ENCODE measurements at places on chromosomes 6 and 20.

DNA sequence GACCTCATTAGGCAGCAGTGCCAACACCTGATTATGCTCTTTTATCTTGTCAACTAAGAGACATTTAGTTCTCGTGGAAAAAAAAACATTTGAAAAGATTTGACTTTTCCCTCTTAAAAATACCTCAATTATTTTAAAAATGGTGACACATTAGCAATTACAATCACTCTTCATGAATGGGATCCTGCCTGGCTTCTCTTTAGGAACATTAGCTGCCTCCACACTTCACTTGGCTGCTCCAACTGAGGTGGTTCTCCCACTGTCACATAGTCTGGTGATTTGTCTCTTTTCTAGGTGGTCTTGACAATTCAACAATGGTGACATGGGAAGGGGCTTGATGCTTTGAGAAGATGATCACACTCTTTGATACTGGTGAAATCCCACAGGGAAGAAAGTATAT, 26.2 kb upstream of the SLC35F1 start:
- no peak for DNase-seq

GRCh38 chr6:45650524-45651135, 272.9 kb upstream of the SUPT3H start:
- peak; percentile 96 for DNase-seq

DNA sequence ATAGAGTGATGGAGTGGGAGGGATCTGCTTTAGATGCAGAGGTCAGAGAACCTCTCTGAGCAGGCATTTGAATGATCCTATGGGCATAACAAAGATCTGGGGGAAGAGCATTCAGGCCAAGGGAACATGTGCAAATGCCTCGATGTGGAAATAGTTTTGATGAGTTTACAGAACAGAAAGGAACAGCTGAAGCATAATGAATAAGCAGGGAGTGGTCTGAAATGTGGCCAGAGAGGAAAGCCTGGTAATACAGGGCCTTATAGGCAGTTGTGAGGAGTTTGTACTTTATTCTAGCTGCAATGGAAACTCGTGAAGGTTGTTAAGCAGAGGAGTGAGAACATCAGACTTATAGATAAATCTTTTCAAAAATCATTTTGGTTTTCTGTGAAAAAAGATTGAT, 33.0 kb upstream of the ME1 start:
- no peak for DNase-seq

GRCh38 chr6:116512111-116512559, 696 bp downstream of the CALHM5 start:
- no peak for DNase-seq

DNA sequence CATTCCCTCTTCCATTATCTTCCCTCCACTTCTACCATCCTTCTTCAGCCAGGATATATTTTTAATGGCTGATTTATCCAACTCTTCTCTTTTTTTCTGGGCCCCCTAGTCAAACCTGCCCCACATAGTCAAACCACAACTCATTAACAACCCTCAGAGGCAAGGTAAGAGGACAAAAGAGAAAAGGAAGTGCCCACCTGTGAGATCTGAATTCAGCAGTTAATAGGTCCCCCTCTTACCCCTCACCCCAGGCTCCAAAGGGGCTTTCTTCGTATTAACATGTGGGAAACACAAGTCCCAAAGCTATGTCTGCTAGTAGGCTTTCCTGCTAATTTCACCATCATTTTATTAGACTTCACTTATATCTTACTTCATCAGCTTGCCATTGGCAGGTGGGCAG, 44.1 kb upstream of the TSPYL1 start:
- DNase-seq = no peak

DNA sequence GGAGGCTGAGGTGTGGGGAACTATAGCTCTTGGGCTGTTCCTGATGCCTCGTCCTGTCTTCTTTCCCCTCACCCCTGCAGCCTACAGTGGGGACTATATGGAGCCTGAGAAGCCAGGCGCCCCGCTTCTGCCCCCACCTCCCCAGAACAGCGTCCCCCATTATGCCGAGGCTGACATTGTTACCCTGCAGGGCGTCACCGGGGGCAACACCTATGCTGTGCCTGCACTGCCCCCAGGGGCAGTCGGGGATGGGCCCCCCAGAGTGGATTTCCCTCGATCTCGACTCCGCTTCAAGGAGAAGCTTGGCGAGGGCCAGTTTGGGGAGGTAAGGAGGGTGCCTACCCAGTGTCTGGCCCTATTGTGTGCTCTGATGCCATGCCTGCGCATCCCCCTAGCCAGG, 11.5 kb upstream of the GTF2H4 start:
- DNase-seq = no peak

DNA sequence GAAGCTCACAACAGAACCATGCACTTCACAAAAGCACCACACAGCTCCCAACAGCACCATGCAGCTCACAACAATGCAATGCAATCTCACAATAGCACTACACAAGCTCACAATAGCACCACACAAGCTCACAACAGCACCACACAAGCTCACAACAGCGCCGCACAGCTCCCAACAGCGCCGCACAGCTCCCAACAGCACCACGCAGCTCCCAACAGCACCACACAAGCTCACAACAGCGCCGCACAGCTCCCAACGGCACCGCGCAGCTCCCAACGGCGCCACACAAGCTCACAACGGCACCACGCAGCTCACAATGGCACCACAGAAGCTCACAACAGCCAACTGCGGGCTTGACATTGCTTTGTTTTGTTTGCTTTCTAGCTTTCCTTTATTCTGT, 198.1 kb downstream of the DLL1 start:
- no peak for DNase-seq

DNA sequence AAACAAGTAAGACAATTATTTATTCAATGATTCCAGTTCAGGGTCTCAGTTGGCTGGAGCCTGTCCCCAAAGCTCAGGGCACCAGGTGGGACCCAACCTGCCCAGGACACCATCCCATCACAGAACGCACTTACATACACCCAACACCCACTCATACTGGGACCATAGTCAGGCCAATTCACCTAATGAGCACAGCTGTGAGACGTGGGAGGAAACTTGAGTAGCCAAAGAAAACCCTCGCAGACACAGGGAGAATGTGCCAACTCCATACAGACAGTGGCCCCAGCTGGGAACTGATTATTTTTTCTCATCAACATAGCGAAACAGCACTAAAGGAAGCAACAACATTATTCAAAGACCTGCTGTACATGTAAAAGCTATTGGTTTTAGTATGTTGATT, 58.6 kb upstream of the DOK5 start:
- DNase-seq = no peak

DNA sequence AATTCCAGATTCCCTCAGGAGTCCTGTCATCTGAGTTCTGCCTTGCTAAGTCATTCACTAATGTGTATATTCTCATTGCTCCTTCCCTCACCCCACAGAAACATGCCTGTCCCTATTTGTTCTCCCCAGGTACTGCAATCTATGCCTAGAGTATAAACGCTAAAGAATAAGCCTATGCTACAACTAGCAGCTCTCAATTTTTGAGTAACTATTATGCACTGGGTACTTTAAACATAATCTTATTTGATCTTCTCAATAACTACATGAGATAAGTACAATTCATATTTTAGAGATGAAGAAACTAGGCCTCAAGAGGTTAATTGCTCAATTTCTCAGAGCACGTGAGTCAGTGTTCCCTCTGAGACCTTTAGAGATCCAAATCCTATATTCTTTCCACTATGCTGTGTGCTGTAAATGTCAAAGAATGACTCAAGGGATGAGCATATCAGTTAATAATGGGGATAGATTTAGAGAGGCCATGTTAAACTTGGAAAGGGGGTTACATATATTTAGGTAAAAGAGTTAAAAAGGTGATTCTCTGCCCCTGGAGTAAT, 423.8 kb upstream of the ADGRB3 start:
- peak; percentile 23 for DNase-seq

DNA sequence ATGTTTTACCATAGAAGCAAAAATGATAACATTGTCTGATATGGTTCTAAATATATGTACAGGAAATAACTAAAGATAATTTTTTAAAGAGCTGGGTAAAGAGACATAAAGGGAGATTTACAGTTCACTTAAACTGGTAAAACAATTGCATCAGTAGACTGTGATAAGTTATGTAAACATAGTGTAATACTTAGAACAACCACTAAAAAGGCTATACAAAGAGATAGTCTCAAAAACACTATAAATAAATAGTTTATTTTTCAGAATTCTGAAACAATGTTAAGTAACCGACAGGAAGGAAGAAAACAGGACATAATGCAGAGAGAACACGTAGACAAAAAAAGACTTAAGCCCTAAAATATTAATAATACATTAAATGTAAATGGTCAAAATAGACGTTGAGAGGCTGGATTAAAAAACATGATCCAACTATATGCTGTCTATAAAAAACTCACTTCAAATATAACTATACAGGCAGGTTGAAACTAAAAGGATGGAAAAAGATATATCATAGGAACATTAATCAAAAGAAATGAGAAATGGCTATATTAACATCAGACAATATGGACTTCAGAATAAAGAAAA, 32.7 kb upstream of the ATXN1 start:
- DNase-seq = no peak

DNA sequence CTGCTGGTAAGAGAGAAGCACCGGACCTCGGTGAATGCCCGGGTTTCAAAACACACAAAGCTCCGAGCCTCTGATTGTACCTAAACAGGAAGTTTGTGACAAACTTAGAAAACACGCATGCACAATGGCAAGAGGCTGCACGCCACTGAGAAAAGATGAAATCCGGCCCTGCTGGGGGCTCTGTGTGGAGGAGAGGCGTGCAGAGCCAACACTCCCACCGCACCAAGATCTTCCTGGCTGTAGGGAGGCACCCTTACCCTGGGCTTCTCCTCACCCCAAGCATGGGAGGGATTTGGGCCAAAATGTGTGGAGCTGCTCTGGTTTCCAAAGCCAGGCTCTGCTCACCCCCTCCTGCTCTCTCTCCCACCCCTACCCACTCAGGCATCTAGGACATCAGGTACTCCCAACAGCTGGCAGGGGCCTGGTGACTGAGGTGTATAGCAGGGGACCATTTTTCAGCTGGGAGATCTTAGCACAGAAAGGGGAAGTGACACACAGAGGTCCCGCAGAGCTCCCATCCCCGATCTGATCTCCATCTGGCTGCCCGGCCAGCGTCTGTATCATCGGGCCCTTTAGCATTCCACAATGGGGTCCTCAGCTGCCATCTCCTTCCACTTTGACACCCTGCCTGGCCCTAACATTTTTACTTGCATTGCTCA, 84.2 kb downstream of the TRERF1 start:
- DNase-seq = no peak

- DNase-seq = peak; percentile 33
Observed at GRCh38 chr20:49608752-49609670, 41.1 kb upstream of the PTGIS start.

DNA sequence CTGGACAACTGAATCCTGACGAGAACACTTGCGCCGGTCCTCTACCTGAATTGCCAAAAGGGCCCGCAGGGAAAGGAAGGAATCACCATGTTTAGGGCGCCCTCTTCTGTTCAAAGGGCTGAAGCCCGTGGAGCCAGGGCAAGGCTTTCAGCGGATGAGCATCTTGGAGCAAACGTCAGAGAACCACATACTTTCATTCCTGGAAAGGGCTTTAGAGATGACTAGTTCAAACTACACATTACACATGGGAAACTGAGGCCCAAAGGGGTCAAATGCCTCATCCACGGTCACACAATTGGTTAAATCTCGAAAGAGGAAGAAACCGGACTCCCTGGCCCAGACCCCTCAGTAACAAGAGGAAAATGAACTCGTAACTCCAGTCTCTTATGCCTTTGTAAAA, 11.5 kb upstream of the ZNF133 start:
- DNase-seq = peak; percentile 62

DNA sequence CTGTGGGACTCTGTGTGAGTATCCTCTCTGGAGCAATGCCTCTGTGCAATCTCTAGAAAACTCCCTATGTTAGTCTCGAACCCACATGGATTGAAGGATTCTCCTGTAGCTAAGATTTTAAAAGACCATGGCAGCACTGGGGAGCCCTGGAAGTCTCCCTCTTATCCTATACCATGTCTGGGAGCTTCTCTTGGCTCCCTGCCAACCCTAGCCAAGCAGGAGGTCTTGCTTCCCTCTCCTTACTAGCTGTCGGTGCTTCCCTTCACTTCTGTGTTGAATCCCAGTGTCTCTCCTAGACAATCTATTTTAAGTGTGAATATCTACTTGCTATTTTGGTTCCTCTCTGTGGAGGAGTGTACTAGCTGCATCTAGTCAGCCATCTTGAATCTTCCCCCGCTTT, 118.8 kb upstream of the NRN1 start:
- DNase-seq = no peak

GRCh38 chr6:30047220-30047619, 13.8 kb upstream of the POLR1H start:
- no peak for DNase-seq

- no peak for DNase-seq
Observed at GRCh38 chr20:58668901-58669286, 17.8 kb downstream of the STX16 start.
